ENCODE measurements at places on chromosomes 4 and X.

- no peak for DNase-seq
Observed at GRCh38 chr4:85967872-85968271, 392.0 kb downstream of the MAPK10 start.

DNA sequence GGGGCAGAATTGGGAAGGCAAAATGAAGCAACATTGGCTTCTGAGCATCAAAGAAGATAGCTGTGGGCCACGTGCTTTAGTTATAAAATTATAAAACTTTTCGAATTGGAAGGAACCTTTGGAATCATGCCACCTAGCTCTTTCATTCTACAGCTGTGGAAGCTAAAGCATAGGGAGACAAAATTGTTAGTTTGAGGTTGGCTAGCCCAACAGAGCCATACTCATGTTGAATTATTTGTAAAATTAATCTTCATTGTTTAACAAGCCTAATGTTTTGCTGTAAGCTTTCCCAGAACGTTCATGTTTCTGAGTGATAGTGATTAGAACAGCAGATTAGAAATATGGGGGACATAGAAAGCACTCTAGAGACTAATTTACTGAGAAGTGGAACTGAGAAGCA lies 35.9 kb downstream of the HHIP start:
- DNase-seq = no peak

- no peak for DNase-seq
Observed at GRCh38 chr4:100511896-100512295, 5.9 kb downstream of the EMCN start.

- DNase-seq = no peak
Observed at GRCh38 chr4:157664726-157665125, 444.2 kb downstream of the GRIA2 start.

GRCh38 chrX:45774961-45775360 lies 574.3 kb upstream of the DIPK2B start:
- no peak for DNase-seq

GRCh38 chrX:109873574-109873973 lies 129.3 kb upstream of the TMEM164 start:
- DNase-seq = no peak

DNA sequence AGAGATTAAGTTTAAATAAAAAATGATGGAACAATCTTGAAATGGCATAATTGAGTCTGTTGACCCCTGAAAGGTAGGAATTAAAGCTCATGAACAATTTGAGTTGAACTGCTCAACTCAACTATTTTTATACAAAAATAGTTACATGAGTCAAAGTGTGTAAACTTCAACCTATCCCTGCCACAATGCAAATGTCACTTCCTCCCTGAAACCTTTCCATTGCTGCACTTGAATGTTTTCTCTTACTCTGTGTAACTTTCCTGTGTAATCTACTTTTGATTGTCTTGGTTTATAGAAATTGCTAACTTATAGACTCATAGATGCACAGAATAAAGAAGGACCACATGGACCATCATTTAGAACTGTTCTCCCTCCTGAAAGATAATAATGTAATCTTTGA lies 218.5 kb downstream of the GBA3 start:
- no peak for DNase-seq

DNA sequence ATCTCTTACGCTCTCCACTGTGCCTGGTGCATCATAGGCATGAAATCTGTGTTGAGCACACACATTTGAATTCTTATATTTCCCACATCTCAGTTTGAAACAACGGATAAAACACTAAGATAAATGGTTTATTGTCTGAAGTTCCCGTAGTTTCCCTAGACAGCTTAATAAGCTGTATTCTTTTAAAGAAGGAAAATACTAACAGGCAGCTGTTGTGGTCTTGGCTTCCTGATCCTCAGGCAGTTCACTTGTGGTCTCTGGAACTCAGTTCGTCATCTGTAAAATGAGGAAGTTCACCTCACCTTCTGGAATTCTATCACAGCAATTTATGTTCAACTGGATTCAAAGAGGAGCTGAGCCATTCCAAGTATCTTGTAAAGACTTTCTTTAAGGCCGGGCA lies 1805.6 kb upstream of the TENM3 start:
- no peak for DNase-seq

DNA sequence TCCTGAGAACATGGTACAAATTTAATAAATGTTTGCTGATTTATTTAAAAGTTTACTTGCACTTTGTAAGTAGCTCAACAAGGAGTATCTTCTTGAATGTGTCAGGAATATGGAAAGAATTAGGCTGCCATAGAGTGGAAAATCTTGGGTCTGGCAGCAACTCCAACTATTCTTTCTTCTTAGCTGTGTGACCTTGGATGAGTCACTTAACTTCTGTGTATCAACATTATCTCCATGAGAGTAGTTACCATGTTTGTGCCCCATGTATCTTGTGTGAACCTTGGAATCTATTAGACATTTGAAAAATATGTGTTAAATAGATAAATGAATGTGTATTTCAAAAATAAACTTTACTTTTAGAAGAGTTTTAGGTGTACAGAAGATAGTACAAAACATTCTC lies 348.8 kb downstream of the GBA3 start:
- no peak for DNase-seq

All from stimulated activated CD8-positive, alpha-beta memory T cell treated with anti-CD3 and anti-CD28 coated beads, Interleukin-7, amount 100 ng/mL, for 1 hour (primary cell).